ENCODE measurements at places on chromosomes 16 and 17.

DNA sequence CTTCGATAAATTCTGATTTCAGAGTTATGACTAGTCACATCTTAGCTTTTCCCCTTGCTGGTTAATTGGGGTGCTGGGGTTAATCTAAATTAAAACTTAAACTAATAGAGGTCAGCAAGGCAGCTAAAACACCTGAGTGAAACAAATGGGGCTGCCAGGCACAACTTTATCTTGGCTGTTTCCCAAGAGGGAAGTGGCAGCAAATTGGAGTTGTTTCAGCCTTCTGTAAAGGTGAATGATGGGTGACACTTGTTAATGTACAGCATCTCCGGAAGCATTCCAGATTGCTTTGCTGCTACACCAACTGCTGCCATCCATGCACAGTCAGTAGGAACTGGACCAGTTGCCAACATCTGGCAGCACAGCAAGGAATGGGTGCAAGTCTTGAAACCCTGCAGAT lies 43.9 kb downstream of the AATF start:
- DNase-seq, result no peak

- no peak for DNase-seq
These were observed 40.6 kb downstream of the KNOP1 start for GRCh38 chr16:19677402-19677801.

DNA sequence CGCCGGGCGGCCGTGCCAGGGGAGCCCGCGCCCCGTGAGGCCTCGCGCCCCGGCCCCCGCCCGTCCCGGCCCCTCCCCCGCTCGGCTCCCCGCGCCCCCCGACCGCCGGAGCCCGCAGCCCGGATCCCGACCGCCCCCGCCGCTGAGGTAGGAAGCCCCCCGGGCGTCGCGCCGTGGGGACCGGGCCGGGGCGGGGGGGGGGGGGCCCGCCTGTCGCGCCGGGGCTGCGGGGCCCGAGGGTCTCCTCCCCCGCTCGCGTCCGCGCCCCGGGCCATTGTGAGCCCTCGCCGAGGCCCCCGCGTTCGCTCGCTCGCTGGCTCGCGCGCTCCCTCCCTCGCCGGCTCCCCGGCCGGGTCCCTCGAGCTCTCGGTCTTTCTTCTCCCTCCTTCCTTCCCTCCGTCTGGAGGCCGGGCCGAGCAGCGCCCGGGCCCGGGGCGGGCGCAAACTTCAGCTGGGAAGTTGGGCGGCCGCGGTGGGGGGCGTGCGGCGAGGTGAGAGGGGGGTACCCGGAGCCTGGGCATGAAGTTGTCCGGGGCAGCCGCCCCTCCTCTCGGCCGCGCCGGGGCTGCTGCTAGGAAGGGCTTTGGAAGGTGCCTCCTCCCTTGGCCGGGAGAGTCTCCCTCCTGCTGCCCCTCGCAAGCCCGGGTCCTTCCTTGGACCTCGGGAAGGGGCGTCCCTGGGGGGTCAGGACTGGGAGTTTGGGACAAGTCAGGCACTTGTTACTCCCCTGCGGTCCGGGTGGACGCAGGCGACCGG lies 419 bp downstream of the GLIS2 start:
- DNase-seq, result no peak

GRCh38 chr17:77935121-77935571 lies 23.4 kb upstream of the TNRC6C start:
- DNase-seq, result no peak

GRCh38 chr16:17850581-17851250 lies 380.0 kb upstream of the XYLT1 start:
- DNase-seq, result no peak

- DNase-seq, result no peak
These were observed 23.0 kb downstream of the TMC6 start for GRCh38 chr17:78105551-78105950.

DNA sequence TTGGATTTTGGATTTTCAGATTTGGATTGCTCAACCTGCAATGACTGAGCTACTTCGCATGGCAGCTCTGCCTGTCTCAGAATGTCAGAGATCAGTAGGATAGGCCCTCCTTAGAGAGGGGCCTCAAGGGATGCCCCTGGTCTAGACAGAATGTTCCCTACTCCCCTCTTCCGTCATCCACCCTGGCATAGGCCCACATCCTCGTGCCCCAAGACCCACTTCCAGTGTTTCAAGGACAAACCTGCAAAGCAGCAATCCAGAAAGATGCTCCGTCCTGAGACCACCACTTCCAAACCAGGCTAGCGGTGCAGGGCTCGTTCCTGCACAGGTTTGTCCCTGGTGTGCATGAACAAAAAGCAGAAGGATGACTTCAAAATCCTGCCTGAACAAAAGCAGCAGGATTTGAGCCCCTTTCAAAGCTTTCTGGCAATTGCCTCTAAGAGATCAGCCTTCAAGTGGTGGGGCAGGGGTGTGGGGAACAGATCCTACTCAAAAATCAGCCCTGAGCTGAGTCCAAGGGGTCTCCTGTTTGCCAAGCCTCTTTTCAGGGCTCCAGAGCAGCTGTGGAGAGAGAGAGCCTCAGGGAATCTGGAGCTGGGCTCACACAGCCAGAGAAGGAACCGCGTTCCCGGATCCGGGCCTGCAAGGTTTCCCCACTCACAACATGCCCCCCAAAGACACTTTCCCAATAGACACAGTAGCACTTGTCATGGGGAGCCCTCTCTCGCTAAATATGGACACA lies 121.1 kb downstream of the SOCS1 start:
- no peak for DNase-seq

DNA sequence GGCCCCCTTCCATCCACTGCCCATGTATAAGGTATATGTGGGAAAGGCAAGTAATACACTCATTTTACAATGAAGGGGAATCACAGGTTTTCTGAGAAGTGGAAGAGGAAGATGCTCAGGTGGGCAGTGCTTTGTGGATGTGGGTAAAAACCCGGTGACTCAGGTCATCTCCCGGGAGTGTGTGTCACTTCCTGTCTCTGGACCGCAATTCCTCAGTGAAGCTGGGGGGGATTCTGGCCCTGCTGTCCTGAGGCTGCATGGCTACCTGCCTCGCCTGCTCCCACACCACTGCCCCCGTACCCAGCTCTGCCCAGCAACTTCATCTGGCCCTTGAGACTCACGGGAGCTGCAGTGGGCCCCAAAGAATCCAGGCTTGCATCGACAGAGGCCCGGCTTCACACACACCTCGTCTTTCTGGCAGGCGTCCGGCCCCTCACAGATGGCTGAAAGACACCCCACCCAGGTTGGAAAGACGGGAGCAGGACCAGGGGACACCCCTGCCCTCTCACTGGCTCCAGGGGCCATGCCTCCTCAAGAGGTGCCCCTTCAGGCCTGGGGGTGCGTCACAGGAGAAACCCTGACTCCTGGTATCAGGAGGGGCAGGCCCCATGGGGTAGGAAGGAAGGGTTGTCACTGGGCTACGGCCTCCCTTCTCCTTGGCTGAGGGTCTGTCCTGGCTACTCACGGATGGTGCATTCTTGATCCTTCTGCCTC lies 882 bp downstream of the SCARF1 start:
- DNase-seq, result no peak

GRCh38 chr16:66430214-66430613 lies 3.1 kb downstream of the BEAN1 start:
- no peak for DNase-seq

DNA sequence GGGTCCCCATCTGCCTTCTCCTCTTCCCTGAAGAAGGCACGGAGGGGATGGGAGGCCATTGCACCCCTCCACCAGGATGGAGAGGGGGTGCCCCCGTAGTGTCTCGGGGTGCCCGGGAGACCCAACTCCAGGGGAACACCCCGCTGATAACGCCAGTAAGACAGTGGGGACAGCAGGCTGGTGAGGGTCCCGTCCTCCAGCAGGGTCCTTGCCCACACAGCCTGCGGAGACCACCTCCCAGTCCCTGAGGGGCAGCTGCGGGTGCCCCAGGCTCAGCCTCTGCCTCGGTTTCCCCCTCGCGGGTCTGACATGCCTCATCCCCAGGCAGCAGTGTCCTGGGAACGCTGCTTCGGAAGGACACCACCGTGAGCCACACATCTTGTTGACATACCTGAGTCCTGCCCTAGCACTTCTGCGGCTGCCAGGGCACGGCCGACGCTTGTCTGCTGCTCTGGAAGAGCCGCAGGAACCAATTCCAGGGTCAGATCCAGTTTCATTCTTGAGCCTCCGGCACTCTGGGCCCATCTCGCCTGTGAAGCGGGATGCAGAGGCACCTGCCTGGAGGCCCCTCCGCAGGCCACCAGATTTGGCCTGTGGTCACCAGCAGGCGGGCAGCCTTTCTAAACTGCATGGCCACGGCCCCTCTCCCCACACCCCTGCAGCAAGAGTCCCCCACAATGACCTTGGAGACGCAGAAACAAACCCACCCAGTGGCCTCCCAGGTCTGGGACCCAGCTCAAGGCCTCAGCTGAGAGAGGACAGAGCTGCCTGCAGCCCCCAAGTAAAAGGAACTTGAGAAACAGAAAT lies 39.9 kb upstream of the ZC3H18 start:
- no peak for DNase-seq

- no peak for DNase-seq
These were observed 731 bp upstream of the MKS1 start for GRCh38 chr17:58219789-58220183.

DNA sequence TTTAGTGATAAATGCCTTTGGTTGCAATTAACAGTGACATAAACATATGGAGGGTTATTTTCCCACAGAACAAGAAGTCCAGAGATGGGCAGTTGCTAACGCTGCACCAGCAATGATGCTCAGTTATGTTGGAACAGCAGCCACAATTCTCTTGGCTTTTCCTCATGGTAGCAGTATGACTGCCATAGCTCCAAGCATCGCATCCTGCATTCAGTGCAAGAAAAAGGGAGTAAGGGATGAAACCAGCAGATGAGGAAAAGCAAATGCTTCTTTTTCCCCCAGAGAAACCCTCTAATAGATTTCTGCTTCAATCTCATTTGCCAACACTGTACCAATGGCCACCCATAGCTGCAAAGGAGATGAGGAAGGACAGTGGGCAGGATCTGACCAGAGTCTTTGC lies 13.0 kb upstream of the ZCCHC14 start:
- DNase-seq, result no peak

- no peak for DNase-seq
These were observed 95.7 kb upstream of the DNAH17 start for GRCh38 chr17:78672871-78673371.

GRCh38 chr16:24102209-24102660 lies 153.9 kb upstream of the CACNG3 start:
- no peak for DNase-seq

DNA sequence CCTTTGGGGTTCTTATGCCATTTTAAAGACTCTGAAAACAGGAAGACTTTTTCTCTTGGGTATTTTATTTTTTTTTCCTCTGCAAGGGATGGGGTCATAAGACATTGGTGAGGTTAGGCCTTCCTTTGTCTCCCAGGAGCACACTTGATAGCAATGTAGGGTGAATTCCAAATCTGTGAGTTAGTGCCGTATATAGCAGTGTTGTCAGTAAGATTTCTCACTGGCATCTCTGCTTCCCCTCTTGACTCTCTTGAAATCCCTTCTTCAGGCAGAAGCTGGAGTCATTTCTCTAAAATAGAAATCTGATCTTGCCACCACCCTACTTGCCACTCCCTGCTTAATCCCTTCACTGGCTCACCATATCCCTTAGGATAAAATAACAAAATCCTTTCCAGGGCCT lies 529.7 kb downstream of the WWOX start:
- no peak for DNase-seq

- no peak for DNase-seq
These were observed 80.9 kb upstream of the NLRP1 start for GRCh38 chr17:5665164-5665563.

DNA sequence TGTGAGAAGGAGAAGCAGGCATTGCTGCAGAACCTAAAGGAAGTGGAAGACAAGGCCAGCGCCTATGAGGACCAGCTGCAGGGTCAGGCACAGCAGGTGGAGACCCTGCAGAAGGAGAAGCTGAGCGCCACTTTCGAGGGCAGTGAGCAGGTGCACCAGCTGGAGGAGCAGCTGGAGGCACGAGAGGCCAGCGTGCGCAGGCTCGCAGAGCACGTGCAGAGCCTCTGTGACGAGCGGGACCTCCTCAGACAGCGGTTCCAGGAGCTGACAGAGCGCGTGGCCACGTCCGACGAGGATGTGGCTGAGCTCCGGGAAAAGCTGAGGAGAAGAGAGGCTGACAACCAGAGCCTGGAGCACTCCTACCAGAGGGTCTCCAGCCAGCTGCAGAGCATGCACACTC lies 41.5 kb downstream of the PLD6 start:
- DNase-seq, result no peak

DNA sequence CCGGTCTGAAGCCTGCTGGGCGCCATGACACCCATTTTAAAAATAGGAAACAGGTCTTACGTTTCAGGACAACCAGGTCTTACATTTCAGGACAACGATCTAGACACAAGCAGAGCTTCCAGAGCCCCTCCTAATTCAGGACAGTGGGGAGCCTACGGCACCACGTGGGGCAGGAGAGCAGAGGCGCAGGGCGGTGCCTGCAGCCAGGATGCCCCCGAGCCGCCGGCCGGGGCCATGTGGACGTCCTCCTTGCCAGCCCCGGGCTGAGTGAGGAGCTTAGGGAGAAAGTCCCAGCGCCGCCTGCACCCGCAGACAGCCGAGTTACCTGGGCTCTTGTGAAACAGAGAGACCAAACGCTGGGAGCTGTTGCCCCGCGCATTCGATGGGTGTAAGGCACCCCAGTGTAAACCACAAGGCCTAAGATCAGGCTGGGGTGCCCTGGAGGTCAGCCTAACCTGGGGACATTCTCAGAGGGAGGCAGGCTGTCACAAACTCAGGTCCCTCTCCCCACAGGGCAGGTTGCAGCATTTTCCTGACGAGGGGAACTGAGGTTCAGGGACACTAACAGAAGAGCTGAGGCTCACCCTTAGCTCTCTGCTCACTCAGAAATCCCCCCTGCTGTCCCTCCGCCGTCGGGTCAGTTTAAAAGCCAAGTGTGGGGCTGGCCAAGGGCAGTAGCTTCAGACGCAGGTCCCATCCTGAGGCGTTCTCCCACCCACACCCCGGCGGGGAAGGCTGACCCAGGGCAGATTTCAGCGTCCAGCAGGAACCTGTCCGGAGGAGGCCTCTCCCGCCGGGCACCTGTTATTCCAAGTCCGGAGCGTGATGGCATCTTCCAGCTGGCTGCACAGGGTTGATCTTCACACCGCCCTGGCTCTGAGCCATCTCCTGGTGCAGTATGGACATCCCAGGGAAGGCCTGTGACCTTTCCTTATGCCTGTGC lies 1.8 kb upstream of the NOTUM start:
- DNase-seq, result no peak

GRCh38 chr16:88476203-88476602 lies 23.1 kb downstream of the ZFPM1 start:
- DNase-seq, result no peak

- DNase-seq, result no peak
These were observed 283.3 kb upstream of the CDH5 start for GRCh38 chr16:66083171-66083570.

GRCh38 chr16:53980675-53981074 lies 276.7 kb downstream of the FTO start:
- DNase-seq, result no peak
